ENCODE measurements at places on chromosomes 4 and X. TPM values are rescaled to one million over a fixed set of nuclear protein-coding genes. Genes with fewer than 3 reads are reported as not detected.

Gene MGARP
- 0.20 TPM for polyA plus RNA-seq

Gene AMMECR1
- 17.1 TPM for polyA plus RNA-seq

Gene CACNA1F
- polyA plus RNA-seq: 0.03 TPM

- H3K4me1 ChIP-seq: no peaks in the 10 kb centered on the region
- H3K27me3 ChIP-seq: no peaks in the 10 kb centered on the region
- no peak overlapping the region for H3K4me3 ChIP-seq
- no peak overlapping the region for H3K27ac ChIP-seq
- no peaks in the 10 kb centered on the region for H3K36me3 ChIP-seq
Observed at GRCh38 chrX:52280812-52281211, 88.0 kb upstream of the XAGE2 start.

DNA sequence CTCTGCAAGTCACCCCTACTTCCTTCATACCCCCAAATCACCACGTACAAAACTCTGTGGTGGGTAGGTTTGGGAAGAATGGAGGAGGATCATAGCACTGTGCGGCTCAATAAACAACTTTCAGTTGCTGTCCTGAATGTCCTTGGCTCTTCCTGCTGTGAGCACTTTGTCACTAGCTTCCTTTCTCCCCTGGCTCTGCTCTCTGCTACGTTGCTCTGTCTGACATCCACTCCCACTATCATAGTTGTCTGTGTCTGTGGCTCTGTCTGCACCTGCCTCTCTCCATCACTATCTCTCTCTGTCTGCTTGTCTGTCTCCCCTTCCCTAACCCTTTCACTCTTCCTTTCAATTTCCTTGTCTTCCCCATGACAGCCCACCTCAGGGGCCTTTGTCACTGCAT, 21.2 kb upstream of the SMPX start:
- no peaks in the 10 kb centered on the region for H3K4me1 ChIP-seq
- H3K4me3 ChIP-seq: no peak overlapping the region
- H3K27me3 ChIP-seq: no peaks in the 10 kb centered on the region
- no peak for DNase-seq
- H3K27ac ChIP-seq: no peak overlapping the region

DNA sequence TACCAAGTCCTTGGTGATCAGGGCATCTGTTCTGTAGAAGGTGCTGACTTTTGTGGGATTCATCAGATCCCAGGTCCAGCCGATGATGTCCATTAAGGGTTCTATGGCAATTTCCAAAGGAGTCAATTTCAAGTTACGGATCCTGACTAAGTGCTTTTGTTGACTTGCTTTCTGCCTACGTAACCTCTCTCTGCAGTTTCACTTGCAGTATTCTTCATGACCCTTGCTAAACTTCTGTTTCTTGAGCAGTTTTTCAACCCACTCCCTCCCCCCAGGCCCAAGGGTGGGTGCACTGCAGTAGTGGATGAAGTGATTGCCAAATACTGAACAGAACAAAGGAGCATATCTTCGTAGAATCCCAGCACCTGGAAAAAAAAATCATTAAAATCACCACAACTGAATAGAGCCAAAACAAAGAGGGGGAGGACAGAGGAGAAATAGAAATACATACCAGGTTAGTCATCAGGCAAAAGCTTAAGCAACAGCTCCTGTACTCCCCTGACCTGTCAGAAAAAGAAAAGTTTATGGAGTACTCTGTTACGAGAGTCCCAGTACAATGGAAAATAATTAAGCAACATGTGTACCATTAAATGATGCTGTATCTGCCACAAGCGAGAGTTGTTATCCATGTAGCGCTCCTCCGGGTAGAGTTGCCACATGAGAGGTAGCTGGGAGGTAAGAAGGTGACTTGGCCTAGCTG, 5.8 kb downstream of the CMC4 start:
- no peak overlapping the region for H3K27ac ChIP-seq
- no peak for DNase-seq
- H3K4me1 ChIP-seq: peaks cover 15% of the 10 kb centered on the region
- H3K4me3 ChIP-seq: no peak overlapping the region

- no peaks in the 10 kb centered on the region for H3K4me1 ChIP-seq
- H3K27ac ChIP-seq: no peak overlapping the region
- no peak for DNase-seq
- no peak overlapping the region for H3K4me3 ChIP-seq
- H3K36me3 ChIP-seq: no peaks in the 10 kb centered on the region
Observed at GRCh38 chr4:24601121-24601520, 16.8 kb upstream of the DHX15 start.

GRCh38 chr4:87806520-87806919, 7.2 kb downstream of the IBSP start:
- H3K27me3 ChIP-seq: no peaks in the 10 kb centered on the region
- H3K4me3 ChIP-seq: no peak overlapping the region
- H3K36me3 ChIP-seq: no peaks in the 10 kb centered on the region

GRCh38 chr4:139962130-139962684, 191.8 kb downstream of the MAML3 start:
- no peak overlapping the region for H3K4me3 ChIP-seq
- no peak for DNase-seq
- H3K36me3 ChIP-seq: no peaks in the 10 kb centered on the region
- no peaks in the 10 kb centered on the region for H3K4me1 ChIP-seq
- no peaks in the 10 kb centered on the region for H3K27me3 ChIP-seq

Measured in CD4-positive, alpha-beta memory T cell (primary cell).